ENCODE measurements at places on chromosomes 6 and 20. TPM values are rescaled to one million over a fixed set of nuclear protein-coding genes. Genes with fewer than 3 reads are reported as not detected.

The CST2 gene
- not detected for total RNA-seq

GRCh38 chr6:86595641-86596040 lies 341.7 kb upstream of the HTR1E start:
- DNase-seq = no peak

DNA sequence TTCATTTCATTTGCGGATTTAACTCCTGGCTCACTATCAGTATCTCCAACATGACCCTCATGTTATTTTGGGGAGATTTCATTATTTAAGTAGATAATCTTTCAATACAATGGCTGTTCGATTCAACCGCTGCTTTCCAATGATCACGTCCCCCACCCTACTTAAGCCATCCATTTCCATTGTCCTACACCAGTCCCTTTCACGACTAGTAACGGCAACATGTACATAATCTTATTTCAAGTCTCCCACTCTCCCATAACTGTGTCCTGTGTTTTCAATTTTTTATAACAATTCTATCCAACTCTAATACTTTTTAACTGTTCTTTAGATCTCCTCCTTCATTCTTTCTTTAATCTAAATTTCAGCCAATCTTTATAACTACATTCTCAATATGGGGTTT lies 890.8 kb upstream of the MAP3K7 start:
- no peak for DNase-seq

The TTK gene
- 0.55 TPM for total RNA-seq

Measured in sigmoid colon (tissue), 7 donors.